Epithelial cell of proximal tubule (primary cell): ENCODE measurements at places on chromosomes 2 and 18.

DNA sequence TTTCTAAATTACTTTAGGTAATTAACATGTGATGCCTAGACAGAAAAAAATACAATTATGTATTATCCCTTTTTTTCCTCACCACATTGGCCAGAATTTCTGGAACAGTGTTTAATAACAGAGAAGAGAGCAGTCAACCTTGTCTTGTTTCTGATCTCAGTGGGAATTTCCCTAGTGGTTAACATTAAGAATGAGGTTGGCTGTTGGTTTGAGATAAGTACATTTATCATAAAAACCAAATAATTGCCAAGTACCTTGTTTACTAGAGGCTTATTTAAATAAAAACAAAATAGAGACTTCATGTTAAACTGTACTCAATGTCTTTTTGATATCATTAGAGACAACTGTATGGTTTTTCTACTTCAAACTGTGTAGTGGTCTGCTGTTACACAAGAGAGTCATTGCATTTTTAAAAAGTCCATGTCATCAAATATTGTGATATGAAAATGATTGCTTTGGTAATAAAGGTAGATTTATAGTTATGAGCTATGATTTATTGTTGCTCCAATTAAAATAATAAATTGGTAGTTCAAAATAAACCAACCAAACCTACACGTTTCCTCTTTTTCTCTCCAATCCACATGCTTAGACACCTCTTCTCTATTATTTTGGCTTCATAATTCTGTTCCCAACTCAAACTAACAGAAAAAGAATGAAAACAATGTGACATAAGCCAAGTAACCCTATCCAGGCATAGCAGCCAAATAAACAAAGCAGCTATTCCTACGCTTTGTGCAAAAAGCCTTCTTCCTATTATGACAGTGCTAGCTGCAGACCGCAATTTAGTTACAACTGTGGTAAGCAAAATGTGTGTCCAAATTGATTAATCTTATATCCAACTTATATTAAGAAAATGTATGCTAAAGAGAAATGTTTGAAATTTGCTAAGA is 20.9 kb upstream of the TANK start:
- no peak for DNase-seq

DNA sequence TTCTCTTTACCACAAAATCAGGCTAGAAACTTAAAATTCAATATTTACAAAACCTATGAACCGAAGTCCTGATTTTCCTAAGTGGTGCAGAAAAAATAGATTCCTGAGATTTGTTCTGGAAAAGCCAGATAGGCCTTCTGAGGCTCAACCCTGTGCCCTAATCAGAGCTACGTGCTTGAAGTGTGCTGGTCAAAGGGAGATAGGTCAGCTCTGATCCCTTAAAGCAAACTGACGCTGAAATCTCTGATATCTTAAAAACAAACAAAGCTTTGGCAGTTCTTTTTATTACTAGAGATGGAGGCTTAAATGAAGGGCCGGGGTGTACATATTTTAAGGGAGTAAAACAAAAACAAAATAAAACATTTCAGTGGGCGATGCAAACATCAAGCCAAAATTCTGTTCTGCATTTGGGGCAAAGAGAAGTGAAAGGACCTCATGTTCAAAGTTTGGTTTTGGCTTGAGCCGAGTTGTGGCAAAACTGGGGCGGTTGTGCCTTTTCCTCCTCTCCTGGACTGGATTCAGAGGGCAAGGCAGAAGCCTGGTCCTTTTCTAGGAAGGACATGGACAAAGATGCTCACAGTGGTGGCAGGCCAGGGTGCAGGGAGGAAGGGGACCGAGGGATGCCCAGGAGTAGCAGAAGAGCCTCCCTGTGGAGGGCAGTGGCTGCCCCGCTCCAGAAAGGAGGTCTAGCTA is 295.0 kb downstream of the CDCA7 start:
- no peak for DNase-seq

DNA sequence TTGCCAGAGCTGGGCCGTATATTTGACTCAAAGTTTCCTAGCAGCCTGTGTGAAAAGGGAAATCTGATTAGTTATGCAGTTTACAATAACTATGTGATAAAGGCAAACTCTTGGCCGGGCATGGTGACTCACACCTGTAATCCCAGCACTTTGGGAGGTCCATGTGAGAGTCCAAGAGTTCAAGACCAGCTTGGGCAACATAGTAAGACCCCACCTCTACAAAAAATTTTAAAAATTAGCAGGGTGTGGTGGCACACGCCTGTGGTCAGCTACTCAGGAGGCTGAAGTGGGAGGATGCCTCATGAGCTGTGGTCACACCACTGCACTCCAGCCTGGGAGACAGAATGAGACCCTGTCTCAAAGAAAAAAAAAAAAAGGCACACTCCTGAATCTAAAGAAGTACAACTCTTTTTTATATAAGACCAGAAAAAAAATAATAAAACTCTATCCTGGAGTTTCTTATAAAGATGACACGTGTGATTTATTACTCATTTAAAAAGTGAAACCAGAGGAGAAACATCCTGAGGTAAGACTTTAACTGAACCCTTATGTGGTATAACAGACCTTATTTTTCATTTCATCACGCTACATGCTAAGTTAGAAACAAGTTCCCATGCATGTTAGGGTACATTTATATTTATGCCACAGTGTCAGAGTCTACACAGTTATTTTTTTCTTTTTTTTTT is 32.6 kb upstream of the KCMF1 start:
- no peak for DNase-seq

DNA sequence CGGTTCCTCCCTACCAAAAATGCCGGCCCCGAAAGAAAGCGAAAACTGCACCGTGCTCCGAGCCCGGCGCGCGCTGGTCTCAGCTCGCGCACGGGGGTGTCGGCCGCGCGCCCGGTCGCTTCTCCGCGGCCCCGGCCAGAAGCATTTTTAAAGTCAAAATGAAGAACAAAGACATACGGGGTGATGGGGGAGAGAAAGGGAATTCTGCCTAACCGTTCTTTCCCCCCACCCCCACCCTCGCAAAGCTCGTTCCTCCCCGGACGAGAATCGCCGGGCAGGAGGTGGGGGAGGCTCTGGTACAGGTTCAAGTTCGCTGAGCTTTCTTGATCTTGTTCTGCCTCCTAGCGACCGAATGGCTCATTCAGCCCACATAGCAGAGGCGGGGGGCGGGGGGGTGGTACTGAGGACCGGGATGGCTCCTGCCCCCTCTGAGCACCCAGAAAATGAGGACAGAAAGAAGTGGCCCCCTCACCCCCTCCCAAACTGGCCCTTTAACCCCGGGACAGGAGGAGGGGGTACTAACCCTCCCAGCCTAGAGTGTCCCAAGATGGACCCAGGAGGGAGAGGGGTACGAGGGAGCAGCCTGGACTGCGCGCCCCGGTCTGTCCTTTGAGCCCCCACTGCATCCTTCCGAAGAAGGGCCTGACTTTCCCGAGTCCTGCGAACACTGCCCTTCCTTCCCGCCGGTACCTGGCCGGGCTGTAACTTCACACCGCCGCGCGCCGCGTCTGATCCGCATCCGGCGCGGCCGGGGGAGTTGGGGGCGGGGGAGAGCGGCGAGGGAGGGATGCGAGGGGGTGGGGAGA is 3.1 kb downstream of the BCL11A start:
- DNase-seq: no peak

DNA sequence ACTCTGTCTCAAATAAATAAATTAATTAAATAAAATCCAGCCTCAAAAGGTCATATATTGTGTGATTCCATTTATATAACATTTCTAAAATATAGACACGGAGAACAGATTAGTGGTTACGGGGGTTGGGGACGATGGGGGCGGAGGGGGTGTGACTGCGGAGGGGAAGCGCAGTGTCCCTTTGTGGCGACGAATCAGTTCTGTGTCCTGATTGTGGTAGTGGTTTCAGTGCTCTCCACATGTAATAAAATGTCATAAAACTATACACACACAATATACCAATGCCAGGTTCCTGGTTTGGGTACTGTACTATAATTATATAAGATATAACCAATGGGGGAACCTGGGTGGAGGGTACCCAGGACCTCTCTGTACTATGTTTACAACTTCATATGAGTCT is 186.4 kb downstream of the ANAPC1 start:
- DNase-seq: no peak

GRCh38 chr2:152155209-152155608 is 20.4 kb downstream of the STAM2 start:
- DNase-seq: no peak

- no peak for DNase-seq
Observed at GRCh38 chr18:39346916-39347315, 1781.3 kb upstream of the CELF4 start.

- no peak for DNase-seq
Observed at GRCh38 chr18:26809346-26809745, 56.2 kb downstream of the AQP4 start.

GRCh38 chr2:43370705-43371104 is 144.3 kb upstream of the ZFP36L2 start:
- peak; percentile 80 for DNase-seq

- DNase-seq: no peak
Observed at GRCh38 chr2:12884713-12885282, 168.1 kb downstream of the TRIB2 start.

DNA sequence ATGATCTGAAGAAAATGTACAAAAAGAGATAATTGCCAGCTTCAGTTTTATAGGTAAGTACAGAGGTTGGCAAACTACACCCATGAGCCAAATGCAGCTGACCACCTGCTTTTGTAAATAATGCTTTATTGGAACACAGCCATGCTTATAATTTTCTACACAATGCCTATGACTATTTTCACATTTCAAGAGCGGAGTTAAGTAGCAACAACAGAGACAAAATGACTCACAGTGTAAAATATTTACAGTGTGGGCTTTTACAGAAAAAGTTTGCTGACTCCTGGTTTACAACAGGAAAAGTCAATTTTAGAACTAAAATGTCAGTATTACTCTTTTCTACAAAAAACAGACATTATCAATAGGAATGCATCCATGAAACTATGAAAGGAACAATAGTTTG is 26.0 kb downstream of the CWC22 start:
- no peak for DNase-seq

- no peak for DNase-seq
Observed at GRCh38 chr2:67836866-67837265, 225.9 kb downstream of the C1D start.

DNA sequence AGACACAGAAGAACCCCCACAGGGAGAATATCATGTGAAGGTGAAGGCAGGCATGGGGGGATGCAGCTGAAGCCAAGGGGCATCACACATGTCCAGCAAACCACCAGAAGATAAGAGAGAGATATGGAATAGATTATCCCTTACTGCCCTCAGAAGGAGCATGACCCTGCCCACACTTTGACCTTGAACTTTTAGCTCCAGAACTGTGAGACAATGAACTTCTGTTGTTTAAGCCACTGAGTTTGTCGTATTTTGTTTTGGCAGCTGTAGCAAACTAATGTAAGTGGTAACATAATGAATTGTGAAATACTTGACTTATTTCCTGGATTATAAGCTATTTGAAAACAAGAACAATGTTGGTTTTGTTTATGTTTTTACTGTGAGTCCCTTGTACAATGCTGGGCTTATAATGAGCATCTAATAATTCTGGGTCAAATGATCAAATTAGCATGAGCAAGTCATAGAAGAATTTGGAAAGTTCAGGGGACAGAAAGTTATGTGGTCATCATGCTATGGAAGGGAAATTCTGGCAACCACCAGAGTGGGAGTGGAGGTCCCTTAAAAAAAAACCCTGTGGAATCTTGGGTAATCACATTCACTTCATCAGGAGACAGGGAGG is 541.0 kb upstream of the KLHL29 start:
- DNase-seq: no peak

- DNase-seq: no peak
Observed at GRCh38 chr2:55085113-55086040, 35.1 kb upstream of the RTN4 start.

DNA sequence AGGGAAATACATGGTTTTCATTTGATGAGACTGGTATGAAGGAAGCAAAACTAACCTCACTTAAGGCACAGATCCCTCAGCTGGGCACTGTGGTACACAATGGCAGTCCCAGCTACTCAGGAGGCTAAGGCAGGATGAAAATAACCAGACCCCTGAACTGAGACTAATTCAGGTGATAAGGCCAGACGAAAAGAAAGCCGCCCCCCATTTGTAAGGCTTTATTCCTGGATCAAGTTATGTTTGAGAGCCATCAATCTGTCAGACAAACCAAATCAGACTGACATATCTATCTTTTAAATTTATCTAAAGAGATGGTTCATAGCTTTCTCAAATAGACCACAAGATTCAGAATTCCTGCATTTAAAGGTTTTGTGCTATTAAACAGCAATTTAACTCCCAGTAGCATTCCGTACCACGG is 4.1 kb downstream of the SRSF7 start:
- no peak for DNase-seq

DNA sequence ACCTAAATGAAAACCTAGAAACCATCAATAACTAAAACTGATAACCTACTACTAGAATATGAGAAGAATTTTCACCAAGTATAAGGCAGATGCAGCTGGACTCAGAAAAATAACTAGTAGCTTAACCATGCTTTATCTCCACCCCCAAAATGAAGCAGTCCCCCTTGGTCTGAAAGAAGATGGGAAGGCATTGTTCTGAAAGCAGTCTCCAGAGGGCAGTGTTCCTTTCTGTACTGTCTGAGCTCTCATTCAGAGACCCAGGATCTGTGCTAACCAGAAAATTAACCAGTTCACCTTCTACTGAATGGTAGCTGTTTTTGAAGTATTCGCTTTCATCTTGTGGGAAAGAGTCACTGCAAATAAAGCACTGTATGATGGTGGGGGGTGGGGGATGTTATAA is 273.0 kb downstream of the PDE11A start:
- DNase-seq: no peak

DNA sequence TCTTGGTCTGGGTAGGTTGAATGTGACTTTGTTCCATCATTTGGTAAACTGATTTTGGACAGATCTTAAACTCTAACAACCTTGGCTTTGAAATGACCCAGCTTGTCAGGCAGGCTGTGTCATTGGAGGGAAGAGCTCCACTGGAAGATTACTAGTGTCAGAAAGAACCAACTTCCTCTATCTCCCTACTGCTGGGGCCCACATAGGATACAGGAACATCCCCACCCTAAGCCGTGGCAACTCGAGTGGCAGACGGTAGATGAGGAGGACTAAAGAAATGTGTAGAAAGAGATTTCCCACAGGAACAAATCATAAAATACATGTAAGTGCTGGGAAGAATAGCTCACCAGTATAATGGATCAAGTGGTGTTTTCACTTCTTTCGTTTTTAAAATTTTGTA is 4.3 kb upstream of the G6PC2 start:
- DNase-seq: no peak

- no peak for DNase-seq
Observed at GRCh38 chr2:219314804-219315468, 5.7 kb upstream of the PTPRN start.

DNA sequence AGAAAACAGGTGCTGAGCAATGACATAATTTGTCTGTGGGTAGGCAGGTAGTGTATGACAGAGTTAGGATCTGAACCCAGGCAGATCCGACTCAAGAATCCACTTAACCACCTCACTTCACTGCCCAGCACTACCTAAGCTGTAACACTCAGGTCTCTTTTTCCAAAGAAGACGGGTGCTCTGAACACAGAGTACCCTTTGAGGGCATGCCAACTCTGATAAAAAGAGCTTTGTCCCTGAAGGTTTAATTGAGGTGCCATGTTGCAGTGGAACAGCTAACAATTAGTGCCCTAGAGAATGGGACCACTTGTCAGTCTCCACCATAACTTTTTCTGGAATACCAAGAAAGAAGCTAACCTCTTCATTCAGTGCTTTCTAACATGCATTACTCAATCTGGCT is 11.3 kb downstream of the ABHD3 start:
- DNase-seq: no peak
